ENCODE measurements at places on chromosomes 2 and 18. TPM values are rescaled to one million over a fixed set of nuclear protein-coding genes. Genes with fewer than 3 reads are reported as not detected.

The C2orf15 gene
- total RNA-seq: 0.12 TPM

The PROKR1 gene
- total RNA-seq: not detected

The CFC1 gene
- total RNA-seq: not detected

The ZAP70 gene
- not detected for total RNA-seq

The UGT1A10 gene
- not detected for total RNA-seq

The SPP2 gene
- total RNA-seq: not detected

The CDH2 gene
- total RNA-seq: 337 TPM

The IKZF2 gene
- total RNA-seq: 7.6 TPM

The TBR1 gene
- not detected for total RNA-seq

The SPDYA gene
- 0.53 TPM for total RNA-seq

The HRH4 gene
- 0.08 TPM for total RNA-seq

The ALK gene
- under 0.01 TPM for total RNA-seq

The CD8B gene
- not detected for total RNA-seq

The PKP4 gene
- total RNA-seq: 25.8 TPM

The ADRA2B gene
- total RNA-seq: 3.5 TPM

The PIAS2 gene
- 11.8 TPM for total RNA-seq

The ALPG gene
- not detected for total RNA-seq

The MYL1 gene
- total RNA-seq: not detected

The INO80B gene
- total RNA-seq: 9.2 TPM

The TMEM163 gene
- total RNA-seq: 0.08 TPM

The SNRNP27 gene
- 15.1 TPM for total RNA-seq

The GRP gene
- not detected for total RNA-seq

The LAMA3 gene
- 0.60 TPM for total RNA-seq

The CROCC2 gene
- 0.12 TPM for total RNA-seq

The MDH1B gene
- total RNA-seq: 0.83 TPM

The ANKRD30BL gene
- total RNA-seq: not detected

The PDE1A gene
- 26.8 TPM for total RNA-seq

The CPO gene
- total RNA-seq: 0.47 TPM

The SERPINB2 gene
- not detected for total RNA-seq

The RND3 gene
- total RNA-seq: 287 TPM

The DCC gene
- not detected for total RNA-seq

The GPR39 gene
- total RNA-seq: 0.98 TPM

The TXNDC2 gene
- total RNA-seq: not detected

The SPHKAP gene
- not detected for total RNA-seq

The HTR2B gene
- total RNA-seq: 14.8 TPM

The SERPINB7 gene
- total RNA-seq: 4.7 TPM

The TCF23 gene
- 0.82 TPM for total RNA-seq

The CAPN13 gene
- total RNA-seq: not detected

The RFTN2 gene
- 9.0 TPM for total RNA-seq

The WDR12 gene
- 23.8 TPM for total RNA-seq

The EMX1 gene
- not detected for total RNA-seq

The DNAJC5G gene
- not detected for total RNA-seq

The FER1L5 gene
- total RNA-seq: 0.30 TPM

The RNF144A gene
- total RNA-seq: 1.7 TPM

The COLEC12 gene
- total RNA-seq: 49.6 TPM

The ZNF514 gene
- 7.9 TPM for total RNA-seq
